ENCODE measurements at places on chromosomes 16 and 17.

- no peak for DNase-seq
Observed at GRCh38 chr17:78905116-78905515, 2.1 kb upstream of the CEP295NL start.

- DNase-seq = no peak
Observed at GRCh38 chr16:49589544-49590031, 216.0 kb downstream of the C16orf78 start.

GRCh38 chr17:66892246-66892645 lies 57.3 kb downstream of the CACNG5 start:
- no peak for DNase-seq

- DNase-seq = no peak
Observed at GRCh38 chr17:55532670-55533069, 21.4 kb upstream of the SMIM36 start.

DNA sequence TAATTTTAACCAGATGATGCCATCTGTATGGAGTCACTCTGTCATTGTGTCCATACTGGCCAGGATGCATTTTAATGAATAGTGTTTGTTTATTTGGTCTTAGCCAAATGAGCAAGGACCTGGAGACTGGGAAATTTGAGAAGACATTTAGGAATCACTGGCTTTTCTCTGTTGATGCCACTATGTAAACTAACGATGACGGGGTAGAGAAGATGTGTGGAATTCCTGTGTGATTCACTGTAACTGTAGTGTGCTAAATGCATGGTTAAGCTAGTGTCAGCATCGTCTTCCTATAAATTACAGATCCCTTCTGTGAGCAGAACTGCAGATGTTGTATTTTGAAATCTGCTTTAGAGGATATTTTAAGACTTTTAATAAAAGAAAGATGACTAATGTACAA lies 66.6 kb downstream of the NOS2 start:
- no peak for DNase-seq

- DNase-seq = no peak
Observed at GRCh38 chr17:6558276-6558675, 1.9 kb upstream of the PITPNM3 start.

DNA sequence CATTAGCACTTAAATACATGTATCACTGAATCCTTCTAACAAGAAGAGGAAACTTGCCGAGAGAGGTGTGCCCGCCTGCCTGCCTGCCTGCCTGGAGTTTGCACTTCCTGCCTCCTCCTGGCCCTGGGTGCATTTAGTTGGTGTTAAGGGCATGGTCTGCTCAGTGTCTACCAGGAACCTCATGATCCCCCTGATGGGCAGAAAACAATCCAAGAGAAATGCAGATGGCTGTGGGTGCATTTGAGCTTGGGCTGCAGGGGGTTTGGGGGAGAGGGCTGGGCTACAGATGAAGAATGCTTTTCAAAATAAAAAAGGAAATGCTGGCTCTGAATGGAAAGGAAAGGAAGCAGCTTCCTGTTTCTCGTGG lies 10.1 kb downstream of the KSR1 start:
- DNase-seq = no peak

DNA sequence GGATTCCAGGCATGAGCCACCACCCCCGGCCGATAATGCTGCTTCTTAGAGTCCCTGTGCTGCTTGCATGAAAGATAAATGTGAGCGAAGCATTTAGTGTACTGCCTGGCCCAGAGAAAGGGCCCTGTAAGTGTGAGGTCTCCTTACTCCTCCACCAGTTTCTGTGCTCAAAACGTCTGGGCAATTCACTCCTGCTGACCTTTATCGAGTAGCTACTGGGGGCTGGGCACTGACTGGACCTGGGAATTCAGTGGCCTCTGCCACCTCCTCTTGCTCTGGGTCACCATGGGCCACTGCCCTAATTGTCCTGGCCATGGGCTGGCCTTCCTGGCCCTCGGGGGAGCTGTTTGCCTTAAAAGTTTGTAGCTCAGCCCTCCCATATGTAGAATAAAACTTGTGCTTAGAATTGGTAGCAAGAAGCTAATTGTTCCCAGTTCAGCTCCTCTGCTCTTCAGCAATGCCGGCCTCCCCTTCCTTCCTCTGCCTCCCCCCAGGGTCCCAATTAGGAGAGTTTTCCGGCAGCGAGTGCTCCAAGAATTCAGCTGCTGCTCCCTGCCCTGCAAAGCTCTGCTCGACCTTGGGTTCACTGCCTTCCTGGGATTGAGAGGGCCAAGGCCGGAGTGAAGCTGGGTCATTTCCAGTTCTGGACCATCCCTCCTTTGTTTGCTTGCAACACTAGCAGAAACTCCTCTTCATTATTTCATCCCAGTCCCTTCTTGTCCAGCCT lies 98.9 kb upstream of the CDC42EP4 start:
- no peak for DNase-seq

GRCh38 chr17:40608061-40608581 lies 39.5 kb downstream of the SMARCE1 start:
- DNase-seq = no peak

- no peak for DNase-seq
Observed at GRCh38 chr17:63447471-63448009, 1.4 kb upstream of the CYB561 start.

- DNase-seq = peak; percentile 53
Observed at GRCh38 chr16:89828199-89828869, at the start of gene SPIRE2. SPIRE2 (plus strand) TSS chr16:89828475; CDS start chr16:89828551, 76 bp downstream.

- no peak for DNase-seq
Observed at GRCh38 chr16:54110016-54110981, 176.3 kb downstream of the IRX3 start.

DNA sequence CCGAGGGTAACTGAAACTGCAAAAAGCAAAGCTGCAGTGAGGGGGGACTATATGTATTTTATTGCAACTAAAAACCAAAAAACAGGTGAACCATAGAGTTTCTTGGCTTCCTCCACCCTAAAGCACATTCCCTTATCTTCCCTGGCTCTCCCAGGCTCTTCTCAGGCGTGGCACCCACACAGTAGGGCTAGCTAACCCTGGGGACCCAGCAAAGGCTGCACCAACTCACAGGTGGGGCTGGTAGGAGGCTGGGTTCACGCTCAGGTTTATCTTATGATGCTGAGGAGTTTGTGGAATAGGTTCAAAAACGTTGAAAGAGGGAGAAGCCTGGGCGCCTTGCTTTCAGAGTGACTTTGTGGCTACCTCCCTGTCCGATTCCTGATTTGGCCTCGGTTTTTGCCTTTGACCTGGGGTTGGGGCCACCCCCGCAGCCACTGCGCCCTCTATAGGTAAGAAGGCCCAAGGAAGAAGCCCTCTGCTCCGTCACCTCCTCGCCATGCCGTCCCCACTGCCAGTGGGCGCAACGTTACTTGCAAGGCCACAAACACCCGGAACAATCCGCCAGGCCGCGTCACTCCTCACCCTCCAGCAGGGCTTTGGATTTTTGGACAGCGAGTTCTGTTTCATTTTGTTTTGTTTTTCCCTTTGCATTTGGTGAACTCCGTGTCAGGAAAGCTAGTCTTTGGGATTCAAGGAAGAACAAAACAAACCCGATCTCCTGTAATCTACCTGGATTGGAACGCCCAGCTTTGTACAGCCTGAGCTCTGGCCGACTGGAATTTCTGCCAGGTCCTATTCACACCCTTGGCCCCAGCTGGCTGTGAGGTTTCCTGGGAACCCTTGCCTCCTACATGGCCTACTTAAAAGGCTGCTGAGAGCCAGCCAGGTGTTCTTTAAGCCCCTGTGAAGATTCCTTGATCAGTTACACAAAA lies 60.8 kb downstream of the TBC1D16 start:
- DNase-seq = no peak

GRCh38 chr16:82136956-82137821 lies 32.8 kb downstream of the MPHOSPH6 start:
- DNase-seq = no peak

- DNase-seq = no peak
Observed at GRCh38 chr16:48561960-48562393, 48.0 kb downstream of the N4BP1 start.

DNA sequence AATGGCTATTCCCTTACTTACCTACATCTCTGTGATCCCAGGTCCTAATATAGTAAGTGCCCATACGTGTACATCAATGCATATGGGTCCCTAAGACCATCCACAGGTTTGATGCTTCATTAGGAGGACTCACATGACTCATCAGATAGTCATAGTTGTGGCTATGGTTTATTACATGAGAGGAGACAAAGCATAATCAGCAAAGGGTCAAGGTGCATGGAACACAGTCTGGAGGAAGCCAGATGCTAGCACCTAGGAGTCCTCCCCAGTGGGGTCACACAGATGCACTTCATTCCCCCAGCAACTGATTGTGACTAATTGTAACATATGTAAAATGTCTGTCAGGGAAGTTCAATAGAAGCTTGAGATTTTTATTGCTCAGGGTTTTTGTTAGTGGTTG lies 42.8 kb downstream of the PHKB start:
- no peak for DNase-seq

GRCh38 chr17:2042933-2043332 lies 1.1 kb downstream of the OVCA2 start:
- DNase-seq = no peak

GRCh38 chr16:70349783-70350182 lies 3.1 kb downstream of the DDX19A start:
- DNase-seq = no peak

- DNase-seq = no peak
Observed at GRCh38 chr16:70490261-70490660, 33.1 kb downstream of the COG4 start.

Measured in stimulated activated CD4-positive, alpha-beta T cell treated with anti-CD3 and anti-CD28 coated beads, Interleukin-4, amount 100 ng/mL, for 48 hours (primary cell).